DMS79 (cell line): ENCODE measurements at places on chromosomes 5 and 9.
A peak's percentile ranks its signal among the peaks of the same experiment; 100 is the strongest.

- DNase-seq, result no peak
Observed at GRCh38 chr9:38146844-38147243, 77.8 kb upstream of the SHB start.

GRCh38 chr5:57841676-57842363, 359.2 kb upstream of the ACTBL2 start:
- no peak for DNase-seq

DNA sequence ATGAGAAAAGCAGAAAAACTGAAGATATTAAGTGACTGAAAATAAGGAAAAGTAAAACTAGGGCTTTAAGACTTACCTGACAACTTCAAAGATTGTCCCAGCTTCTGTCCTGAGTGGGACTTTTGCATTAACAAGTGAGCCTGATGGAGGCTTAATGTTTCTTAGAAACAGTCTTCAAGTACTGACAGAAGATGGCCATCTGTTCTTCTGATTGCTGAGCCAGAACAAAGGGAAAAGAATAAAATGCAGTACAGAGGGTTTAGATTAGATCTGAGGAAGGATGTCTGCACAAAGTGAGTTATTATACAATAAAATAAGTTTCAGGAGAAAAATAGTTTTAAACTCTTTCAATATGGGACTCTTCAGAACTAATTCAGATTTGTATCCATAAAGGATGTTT, 500.7 kb downstream of the CETN3 start:
- DNase-seq, result no peak

DNA sequence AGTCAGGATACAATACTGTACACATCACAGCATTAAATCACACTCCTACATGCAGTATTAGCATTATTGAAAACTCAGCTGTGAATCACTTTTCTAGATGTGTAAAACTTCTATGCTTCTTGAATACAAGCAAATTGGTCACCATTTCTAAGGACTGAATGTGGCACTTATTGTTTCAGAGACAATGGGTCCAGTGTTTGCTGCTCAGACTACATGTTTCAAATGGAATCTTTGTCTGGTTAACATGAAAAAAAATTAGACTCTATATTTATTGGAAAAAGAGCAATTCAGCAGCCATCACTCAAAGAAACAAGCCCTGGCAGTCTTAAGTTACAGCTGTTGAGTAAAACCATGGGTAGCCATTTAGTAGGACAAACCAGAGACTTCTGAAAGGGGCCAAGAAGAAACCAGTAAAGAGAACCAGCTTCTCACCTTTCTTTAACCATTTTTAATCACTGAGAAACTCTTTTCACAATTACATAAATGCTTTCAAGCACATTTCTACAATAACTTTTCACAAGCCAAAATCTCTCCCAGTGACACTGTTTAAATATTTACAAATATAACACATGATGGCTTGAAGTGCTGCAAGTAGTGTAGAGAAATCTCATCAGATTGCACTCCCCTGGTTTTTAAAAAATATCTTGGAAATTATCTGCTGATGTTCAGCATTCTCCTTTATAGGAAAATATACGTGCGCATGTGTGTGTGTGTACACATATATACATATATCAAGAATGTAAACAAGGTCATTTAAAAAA, 35.2 kb downstream of the OR2K2 start:
- DNase-seq, result no peak

DNA sequence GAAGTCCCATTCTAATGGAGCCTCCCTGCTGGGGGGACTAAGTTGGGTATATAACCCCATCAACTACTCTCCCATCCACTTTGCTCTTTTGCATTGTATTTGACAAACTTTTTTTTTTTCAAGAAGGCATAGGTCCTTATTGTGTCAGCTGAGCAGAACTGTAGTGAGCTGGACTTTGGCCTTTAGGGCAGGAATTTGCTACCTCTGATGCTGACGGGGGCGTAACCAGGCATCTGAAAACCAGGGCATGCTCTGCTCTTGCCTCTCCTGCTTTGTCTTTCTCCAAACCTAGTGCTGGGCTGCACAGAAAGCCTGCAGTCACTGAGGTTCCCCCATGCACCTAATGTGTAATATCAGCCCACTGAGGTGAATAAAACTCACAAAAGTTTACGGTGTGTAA, 49.0 kb downstream of the MSX2 start:
- no peak for DNase-seq

DNA sequence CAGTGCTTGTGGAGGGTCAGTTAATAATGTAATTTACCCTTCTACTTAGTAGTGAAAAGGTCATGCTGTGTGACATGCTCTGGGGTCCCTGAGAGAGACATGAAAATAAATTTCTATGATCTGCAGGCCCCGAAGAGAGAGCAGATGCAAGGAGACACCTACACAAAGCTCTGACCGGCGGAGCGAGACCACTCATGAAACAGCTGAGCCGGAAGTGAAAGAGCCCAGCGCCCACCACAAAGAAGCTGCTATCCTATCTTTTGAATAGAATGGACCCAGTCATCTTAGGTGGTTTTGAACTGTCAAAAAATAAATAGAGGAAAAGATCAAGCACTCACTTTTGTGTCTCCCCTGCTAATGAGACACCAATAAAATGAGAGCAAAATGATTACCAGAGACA, 190.0 kb downstream of the MED10 start:
- peak; percentile 36 for DNase-seq

DNA sequence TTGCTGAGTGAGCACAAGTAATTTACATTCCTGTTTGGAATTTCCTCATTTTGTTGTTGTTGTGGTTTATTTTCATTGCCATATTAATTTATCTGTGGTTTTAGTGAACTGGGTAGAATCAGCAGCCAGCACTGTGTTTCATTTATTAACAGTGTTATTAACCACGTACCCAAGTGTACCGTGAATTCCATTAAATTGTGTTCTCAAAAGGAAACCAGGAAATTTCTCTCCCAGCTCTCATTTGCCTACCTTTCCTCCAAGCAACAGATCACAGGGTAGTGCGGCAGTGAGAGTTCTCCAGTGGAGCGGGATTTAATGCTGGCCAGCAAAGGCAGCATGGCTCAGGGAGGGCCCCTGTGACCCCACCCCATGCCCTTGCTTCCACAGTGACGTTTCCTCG, 54.6 kb downstream of the MVB12B start:
- DNase-seq, result no peak

- no peak for DNase-seq
Observed at GRCh38 chr9:34171753-34172535, 6.9 kb upstream of the UBAP1 start.
